Activated naive CD8-positive, alpha-beta T cell treated with anti-CD3 and anti-CD28 coated beads, Interleukin-2, amount 10 ng/mL, durations not matched to agents 7 days and 5 days (primary cell): ENCODE measurements at places on chromosomes 4 and X. TPM values are rescaled to one million over a fixed set of nuclear protein-coding genes. Genes with fewer than 3 reads are reported as not detected.

DNA sequence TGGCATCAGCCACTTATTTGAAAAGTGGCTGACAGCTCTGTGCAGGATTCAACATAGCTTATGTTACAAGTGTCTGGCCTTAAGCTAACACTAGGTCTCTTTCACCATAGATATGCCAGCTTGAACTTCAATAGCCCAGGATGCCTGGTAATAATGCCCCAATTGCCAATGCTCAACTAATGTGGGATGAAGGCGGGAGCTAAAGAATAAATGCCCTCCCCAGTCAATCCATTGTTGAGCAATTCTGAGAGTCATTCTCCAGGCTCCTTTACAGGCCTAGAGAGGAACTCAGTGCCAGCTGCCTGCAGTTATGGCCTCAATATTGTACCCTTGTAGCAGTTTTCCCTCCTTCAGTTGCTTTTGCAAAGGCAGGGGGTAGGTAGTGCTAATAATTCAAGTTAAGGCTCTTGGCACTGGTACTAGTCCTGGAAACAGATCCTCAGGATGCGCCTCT is 460.2 kb downstream of the GABRG1 start:
- H3K4me1 ChIP-seq, result no peaks in the 10 kb centered on the region
- H3K27ac ChIP-seq, result no peak overlapping the region
- H3K27me3 ChIP-seq, result no peaks in the 10 kb centered on the region
- DNase-seq, result no peak
- H3K4me3 ChIP-seq, result no peak overlapping the region
- no peaks in the 10 kb centered on the region for H3K36me3 ChIP-seq

DNA sequence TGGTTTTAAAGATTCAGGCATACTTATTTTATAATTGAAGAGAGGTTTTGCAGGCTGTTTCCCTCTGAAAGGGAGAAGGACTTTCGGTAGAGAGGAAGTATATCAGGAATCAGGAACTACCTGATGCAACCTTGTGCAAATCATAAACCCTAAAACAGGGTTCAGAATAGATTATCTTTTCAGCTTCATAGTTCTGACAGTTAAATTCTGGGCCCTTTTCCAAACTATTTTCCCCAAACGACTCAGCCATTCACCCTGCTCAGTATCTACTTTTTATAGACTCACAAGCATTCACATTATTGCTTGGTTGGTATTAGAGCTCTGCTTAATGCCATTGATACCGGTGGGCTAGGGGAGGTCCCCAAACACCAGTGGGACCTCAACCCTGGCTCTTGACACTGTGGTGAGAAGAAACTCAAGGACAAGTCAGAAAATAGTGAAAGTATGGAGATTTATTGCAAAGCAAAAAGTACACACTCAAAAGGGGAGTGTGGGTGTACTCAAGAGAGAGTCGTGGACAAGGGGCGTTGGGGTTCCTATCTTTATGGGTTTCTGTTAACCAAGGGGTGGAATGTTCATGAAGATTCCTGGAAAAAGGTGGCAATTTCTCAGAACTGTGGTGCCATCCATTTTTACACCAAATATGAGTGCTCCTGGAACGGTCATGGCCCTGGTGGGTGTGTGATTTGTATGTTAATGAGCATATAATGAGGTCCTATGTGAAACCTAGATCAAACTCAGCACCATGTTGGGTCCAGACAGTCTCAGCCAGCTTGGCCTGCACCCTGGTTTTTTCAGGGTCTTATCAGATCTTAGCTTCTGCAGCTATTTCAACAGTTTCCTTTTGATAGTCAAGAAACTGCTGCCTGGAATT is 238.3 kb downstream of the DCLK2 start:
- DNase-seq, result no peak
- H3K4me1 ChIP-seq, result peaks cover 1% of the 10 kb centered on the region
- no peaks in the 10 kb centered on the region for H3K27me3 ChIP-seq
- no peak overlapping the region for H3K27ac ChIP-seq
- H3K36me3 ChIP-seq, result peaks cover 8% of the 10 kb centered on the region

- no peaks in the 10 kb centered on the region for H3K27me3 ChIP-seq
- peak overlapping the region; percentile 95 for H3K27ac ChIP-seq
- H3K36me3 ChIP-seq, result peaks cover 30% of the 10 kb centered on the region
- peaks cover 32% of the 10 kb centered on the region for H3K4me1 ChIP-seq
These were observed 609 bp upstream of the SLC25A6 start for GRCh38 chrX:1392376-1393068.

DNA sequence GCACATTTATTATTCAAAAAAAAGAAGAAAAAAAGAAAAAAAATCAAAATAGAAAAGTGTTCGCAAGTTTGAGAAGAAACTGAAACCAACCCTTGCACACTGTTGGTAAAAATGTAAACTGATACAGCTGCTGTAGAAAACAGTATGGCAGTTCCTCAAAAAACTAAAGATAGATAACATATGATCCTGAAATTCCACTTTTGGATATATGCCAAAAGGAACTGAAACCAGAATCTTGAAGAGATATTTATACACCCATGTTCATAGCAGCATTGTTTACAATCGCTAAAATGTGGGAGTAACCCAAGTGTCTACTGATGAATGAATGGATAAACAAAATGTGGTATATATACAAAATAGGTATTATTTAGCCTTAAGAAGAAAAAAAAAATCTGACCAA is 155.4 kb downstream of the TBCK start:
- H3K27ac ChIP-seq, result no peak overlapping the region
- DNase-seq, result no peak
- H3K27me3 ChIP-seq, result no peaks in the 10 kb centered on the region
- no peaks in the 10 kb centered on the region for H3K4me1 ChIP-seq
- H3K4me3 ChIP-seq, result no peak overlapping the region
- peaks cover 49% of the 10 kb centered on the region for H3K36me3 ChIP-seq

- H3K4me3 ChIP-seq, result no peak overlapping the region
- H3K36me3 ChIP-seq, result no peaks in the 10 kb centered on the region
- peak; percentile 53 for DNase-seq
- H3K27me3 ChIP-seq, result peaks cover 12% of the 10 kb centered on the region
- peaks cover 9% of the 10 kb centered on the region for H3K4me1 ChIP-seq
These were observed 27.1 kb downstream of the CFAP299 start for GRCh38 chr4:80362578-80363181.

GRCh38 chr4:24274381-24274941 is 309.9 kb downstream of the DHX15 start:
- no peaks in the 10 kb centered on the region for H3K36me3 ChIP-seq
- H3K4me3 ChIP-seq, result no peak overlapping the region
- H3K27ac ChIP-seq, result no peak overlapping the region
- peaks cover 5% of the 10 kb centered on the region for H3K27me3 ChIP-seq
- DNase-seq, result no peak

GRCh38 chr4:157151711-157152110 is 68.8 kb upstream of the GRIA2 start:
- no peaks in the 10 kb centered on the region for H3K4me1 ChIP-seq
- H3K27me3 ChIP-seq, result no peaks in the 10 kb centered on the region
- H3K27ac ChIP-seq, result no peak overlapping the region

- no peak overlapping the region for H3K27ac ChIP-seq
- H3K4me3 ChIP-seq, result no peak overlapping the region
- H3K4me1 ChIP-seq, result no peaks in the 10 kb centered on the region
These were observed 127.6 kb downstream of the GPC3 start for GRCh38 chrX:133857640-133858269.

DNA sequence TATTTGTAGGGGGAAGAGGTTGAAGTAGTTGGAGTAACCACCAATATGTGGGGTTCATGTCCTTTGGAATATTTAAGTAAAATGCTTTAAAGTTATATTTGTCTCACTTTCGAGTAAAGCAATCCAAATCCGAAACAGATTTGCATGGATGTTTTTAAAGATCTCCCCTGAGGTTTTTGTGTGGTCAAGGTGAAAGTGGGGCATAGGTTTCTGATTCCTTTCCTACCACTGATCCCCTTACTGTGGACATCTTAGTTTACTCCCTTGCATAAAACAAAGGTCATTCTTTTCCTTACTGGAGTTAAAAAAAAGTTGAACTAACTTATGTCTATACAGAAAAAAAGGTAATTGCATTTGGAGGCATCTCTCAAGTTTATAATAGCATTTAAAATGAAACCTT is 71.9 kb upstream of the PHOX2B start:
- DNase-seq, result no peak
- H3K4me3 ChIP-seq, result no peak overlapping the region
- H3K27me3 ChIP-seq, result peaks cover 9% of the 10 kb centered on the region

DNA sequence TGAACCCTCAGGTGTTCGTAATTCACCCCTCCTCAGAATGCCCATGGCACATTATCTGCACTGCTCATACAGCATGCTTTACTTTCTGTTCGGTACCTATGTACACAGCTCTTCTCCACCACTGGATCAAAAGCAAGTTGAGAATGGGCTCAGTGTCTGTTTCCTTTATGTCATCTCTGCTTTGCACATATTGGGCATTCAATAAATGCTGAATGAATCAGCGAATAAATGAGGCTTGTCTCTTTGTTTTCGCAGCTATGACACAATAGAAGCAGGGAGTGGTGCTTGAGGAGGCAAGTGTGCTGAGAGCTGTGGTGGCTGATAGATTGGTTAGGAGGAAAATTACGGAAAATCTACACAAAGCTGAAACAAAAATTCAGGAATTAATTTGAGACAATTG is 109.1 kb upstream of the VMA21 start:
- no peak overlapping the region for H3K27ac ChIP-seq
- H3K36me3 ChIP-seq, result no peaks in the 10 kb centered on the region
- H3K4me1 ChIP-seq, result no peaks in the 10 kb centered on the region
- no peak overlapping the region for H3K4me3 ChIP-seq

DNA sequence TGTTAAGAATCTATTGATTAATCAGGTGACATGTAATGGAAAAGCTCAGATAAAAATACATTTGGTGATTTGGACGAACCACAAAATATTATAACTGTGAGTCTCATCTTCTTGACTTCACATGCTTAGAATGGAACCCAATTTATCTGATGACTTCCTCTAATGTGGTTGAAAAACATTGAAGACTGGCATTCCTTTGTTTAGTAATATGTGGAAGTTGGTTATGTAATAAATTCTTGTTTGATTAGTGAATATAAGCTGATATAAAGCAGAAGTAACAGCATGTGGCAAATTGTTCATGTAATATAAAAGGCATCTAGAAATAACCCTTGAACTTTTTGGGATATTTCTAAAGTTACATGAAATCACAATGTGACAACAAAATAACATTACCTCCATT is 9.7 kb downstream of the GIMD1 start:
- no peaks in the 10 kb centered on the region for H3K4me1 ChIP-seq
- H3K27ac ChIP-seq, result no peak overlapping the region
- H3K36me3 ChIP-seq, result no peaks in the 10 kb centered on the region
- DNase-seq, result no peak

- H3K4me3 ChIP-seq, result no peak overlapping the region
- DNase-seq, result no peak
- H3K36me3 ChIP-seq, result peaks cover 8% of the 10 kb centered on the region
These were observed 34.6 kb downstream of the NBDY start for GRCh38 chrX:56763556-56764152.

CNGA1 gene
- not detected for total RNA-seq

POF1B gene
- 0.11 TPM for total RNA-seq

RASGEF1B gene
- 8.2 TPM for total RNA-seq

GRIA3 gene
- 0.54 TPM for total RNA-seq

TXK gene
- total RNA-seq, result 66.8 TPM
